Kidney (tissue), 22 donors: ENCODE measurements at places on chromosomes 7 and 10. TPM values are rescaled to one million over a fixed set of nuclear protein-coding genes. Genes with fewer than 3 reads are reported as not detected.

DNA sequence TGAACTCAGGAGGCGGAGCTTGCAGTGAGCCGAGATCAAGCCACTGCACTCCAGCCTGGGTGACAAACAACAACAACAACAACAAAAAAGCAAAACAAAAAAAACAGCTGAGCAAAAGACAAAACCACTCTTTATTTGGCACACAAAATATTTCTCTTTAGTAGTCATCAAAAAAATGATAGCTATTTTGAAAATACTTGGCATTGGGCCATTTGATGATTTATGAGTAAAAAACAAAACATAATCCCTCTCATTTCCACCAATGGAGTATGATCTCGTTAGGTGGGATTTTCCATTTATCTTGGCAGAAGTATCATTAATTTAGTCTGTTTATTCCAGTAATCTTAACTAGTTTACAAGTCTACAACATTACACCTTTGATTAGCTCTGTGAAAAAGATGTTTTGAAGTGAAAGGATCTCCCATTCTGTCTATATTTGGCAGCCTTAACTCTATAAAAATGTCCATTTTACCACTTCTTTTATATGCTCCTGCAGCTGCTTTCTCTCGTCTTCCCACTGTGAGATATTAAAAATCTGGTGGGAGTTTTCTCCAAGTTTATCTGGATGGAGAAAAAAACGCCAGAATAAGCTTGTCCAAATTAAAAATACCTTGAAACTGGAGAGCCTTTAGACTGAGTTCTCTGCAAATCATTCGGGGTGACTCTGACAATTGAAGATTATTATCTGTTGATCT lies 58.8 kb upstream of the AGMO start:
- DNase-seq, result no peak

DNA sequence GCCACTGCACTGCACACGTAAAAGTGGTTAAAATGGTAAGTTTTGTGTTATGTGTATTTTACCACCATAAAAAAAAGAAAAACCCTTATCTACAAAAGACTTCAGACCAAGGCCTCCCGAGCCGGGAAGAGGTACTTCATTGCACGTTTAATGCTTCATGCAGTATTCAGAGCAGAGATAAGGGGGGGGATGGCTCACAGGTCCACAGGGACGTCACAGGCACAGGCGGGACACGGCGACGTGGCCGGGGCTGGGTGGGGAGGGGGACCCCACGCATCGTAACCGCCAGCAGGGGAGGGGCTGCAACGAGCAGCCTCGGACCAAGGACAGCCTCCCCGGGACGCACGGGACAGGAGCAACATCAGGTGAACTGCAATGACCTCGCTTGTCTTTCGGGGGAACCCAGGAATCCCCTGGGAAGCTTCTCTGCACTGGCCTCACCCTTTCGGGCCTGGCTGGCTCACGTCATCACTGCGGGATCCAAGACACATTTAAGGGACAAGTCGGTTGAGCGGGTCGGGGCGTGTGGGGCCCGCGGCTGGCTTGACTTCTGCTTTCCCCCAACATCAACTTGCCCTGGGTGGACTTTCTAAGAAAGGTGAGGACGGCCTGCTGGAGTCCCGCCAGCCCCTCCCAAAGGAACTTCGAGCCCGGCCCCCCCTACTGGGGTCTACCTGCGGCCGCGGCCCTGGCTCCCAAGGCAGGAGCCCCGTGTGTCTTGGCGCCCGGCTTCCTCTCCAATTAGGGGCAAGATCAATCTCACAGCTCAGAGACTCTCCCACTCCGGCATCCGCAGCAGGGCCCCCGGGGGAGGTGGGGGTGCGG lies 29.6 kb upstream of the PDGFA start:
- DNase-seq, result peak; percentile 50

DNA sequence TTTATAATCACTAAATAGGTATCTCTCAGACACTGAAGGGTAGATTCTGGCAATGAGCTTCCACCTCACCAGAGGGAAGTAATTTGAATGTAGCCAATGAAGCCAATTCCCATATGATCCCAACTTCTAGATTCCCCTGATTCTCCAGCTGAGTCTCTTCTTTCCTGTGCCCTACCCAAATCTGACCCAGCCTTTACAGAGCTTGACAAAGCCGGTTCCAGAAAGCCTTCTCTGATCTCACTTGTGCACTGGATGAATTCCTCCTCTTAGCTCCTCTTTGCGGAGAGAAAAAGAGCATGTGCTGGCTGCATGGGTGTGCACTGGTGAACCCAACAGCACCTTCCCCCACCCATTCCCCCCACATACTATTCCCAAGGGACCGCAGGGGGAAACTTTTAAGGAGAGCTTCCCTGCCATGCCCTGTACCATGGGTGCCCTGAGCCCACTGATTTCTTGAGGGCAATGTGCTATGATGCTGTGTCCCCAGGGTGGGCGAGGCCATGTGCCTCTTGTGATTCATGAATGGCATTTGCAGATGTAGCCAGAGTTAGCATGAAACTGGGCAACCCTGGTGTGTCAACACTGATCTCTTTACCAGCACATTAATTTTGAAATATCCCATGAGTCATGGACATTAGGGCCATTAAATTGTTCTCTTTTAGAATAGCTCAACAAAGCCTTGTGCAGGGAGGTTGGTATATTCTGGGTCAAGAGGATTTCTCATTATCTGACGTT lies 50.4 kb upstream of the PLEKHA1 start:
- no peak for DNase-seq

DNA sequence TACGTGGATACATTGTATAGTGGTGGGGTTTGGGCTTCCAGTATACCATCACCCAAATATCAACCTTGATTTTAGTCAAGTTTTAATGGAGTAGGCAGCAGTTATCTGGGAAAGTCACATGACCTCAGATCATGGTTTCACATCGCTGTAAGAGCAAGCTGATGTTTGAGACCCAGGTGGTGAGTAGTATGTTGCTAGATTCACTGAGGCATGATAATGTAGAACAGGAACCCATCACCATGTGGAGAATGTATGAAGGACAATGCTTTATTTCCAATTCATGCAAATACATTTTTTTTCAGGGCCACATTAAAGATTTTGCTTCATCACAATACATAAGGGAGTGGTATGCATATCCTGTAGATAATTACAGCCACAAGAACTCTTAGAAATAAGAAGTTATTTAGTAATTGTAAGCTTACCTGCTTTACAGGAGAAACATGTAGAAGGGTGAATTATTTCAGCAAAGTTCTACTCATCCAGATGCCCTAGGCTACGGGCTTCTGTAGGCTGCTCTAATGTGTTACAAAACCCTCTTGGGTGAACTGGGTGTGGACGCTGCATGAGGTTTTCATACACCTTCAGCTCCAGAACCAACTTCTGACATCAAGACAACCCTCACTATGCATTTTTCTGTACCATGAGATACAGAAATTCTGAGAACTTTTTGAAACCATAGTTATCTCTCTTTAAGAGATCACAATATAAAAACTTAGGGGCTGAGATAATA lies 27.6 kb upstream of the LAMB4 start:
- no peak for DNase-seq

DNA sequence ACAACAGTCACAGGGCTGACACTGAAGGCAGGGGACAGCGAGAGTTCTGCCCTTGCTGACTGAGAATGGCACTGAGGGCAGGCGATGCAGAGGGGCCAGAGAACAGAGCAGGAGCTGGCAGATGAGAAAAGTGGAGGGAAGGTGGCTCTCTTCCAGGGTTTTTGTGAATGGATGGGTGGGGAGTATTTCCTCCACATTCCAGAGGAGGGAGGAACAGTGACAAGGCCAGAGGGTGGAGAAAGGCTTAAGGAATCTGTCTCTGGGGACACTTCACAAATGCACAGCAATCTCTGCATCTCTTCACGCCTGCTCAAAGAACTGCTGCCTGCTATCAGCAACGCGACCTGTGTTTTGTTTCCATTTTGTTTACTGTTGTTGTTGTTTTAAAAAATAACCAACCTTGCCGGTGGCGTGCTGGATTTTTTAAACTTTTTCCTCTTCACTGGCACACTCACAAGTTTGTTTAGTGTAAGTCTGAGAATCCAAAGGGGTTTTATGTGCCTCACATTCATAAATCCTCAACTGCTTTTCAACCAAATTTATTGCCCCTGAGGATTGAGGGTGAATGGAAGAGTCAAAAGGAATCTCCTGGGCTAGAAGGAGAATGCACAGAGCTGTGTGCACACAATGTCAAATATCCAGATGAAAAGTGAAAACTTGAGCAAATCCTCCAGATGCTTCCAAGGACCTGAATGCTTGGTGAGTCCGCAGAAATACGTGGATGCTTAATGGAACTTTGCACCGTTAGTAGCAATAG lies 129.3 kb downstream of the GLI3 start:
- DNase-seq, result peak; percentile 63

DNA sequence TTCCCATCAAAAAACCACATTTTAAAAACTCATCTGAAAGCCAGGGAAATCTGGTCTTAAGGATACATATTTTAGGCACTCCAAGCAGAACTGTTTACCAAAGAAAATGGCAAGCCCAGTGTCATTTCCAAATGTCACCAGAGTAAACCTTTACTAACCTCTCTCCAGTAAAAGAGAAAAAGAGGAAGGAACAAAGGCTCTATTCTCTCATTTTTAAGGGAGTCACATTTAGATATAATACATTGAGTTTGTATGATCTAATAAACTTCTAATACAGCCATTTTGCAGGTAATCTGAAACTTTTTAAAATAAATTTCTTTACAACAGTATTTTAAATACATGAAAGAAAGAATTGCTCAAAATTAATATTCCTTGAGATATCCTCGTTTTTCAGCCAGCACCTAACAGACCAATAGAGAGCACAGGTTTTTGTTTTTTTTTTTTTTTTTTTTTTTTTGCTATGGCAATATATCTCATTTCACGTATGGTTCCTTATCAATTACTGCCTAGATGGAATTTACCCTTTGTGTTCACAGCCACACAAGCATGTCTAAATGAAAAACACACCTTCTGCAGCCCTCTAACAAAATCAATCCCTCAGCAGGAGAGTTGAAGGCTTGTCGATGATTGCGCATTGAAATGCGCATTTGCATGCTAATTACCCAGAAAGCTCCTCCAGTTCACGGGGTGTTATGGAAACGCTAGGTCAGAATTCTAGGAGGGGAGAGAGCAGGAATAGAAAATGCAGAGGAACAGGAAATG lies 39.8 kb upstream of the MSRB2 start:
- DNase-seq, result no peak

- no peak for DNase-seq
These were observed 548.7 kb upstream of the GALNT17 start for GRCh38 chr7:70582927-70583895.

GRCh38 chr10:71216751-71217265 lies 4.4 kb downstream of the UNC5B start:
- DNase-seq, result no peak

GRCh38 chr7:22109761-22110160 lies 164.1 kb upstream of the CDCA7L start:
- no peak for DNase-seq

GRCh38 chr10:69728335-69728870 lies 73.3 kb upstream of the COL13A1 start:
- peak; percentile 12 for DNase-seq

GRCh38 chr10:9858816-9859215 lies 1158.9 kb upstream of the CELF2 start:
- no peak for DNase-seq

GRCh38 chr7:23336086-23336485 lies 36.9 kb downstream of the MALSU1 start:
- no peak for DNase-seq

- peak; percentile 80 for DNase-seq
These were observed 1.3 kb downstream of the TBC1D12 start for GRCh38 chr10:94403380-94404213.

DNA sequence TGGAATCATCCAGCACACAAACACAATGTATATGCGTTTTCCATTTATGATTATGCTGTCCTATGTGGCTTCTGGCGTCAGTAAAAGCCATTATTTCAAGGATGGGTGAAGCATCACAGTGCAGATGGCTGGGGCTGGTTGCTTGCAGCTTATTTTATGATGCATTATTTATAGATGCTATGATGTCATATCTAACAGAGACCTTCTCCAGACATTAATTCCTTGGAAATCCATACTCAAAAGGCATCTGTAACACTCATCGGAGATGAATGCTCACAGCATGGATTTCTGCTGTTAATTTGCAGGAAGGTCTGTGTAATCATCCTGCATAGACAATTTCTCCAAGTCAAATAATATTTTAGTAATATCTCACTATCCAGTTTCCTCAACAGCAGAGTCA lies 7.2 kb downstream of the RGS10 start:
- no peak for DNase-seq

- no peak for DNase-seq
These were observed 149.4 kb upstream of the NPS start for GRCh38 chr10:127399668-127400067.

- DNase-seq, result no peak
These were observed 193.4 kb upstream of the MBL2 start for GRCh38 chr10:52965938-52966401.

- DNase-seq, result no peak
These were observed 150.6 kb downstream of the CACNB2 start for GRCh38 chr10:18290651-18291313.

DNA sequence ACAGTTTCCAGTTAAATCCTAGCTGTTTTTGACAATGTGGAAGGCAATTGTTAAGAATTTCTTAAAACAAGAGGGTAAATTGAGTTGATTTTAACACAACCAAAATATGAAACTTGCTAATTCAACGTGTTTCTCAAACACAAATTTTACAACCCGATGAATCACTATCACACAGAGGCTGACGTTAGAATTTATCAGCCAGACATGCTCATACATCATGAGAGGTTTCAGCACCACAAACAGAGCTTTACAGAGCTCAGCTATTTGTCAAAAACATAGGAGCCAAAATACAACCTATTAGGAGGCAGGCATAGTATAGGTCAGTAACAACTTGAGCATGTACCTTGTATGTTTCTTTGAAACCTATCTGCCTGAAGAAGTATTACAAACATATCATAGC lies 36.1 kb downstream of the LRRN3 start:
- DNase-seq, result no peak

DNA sequence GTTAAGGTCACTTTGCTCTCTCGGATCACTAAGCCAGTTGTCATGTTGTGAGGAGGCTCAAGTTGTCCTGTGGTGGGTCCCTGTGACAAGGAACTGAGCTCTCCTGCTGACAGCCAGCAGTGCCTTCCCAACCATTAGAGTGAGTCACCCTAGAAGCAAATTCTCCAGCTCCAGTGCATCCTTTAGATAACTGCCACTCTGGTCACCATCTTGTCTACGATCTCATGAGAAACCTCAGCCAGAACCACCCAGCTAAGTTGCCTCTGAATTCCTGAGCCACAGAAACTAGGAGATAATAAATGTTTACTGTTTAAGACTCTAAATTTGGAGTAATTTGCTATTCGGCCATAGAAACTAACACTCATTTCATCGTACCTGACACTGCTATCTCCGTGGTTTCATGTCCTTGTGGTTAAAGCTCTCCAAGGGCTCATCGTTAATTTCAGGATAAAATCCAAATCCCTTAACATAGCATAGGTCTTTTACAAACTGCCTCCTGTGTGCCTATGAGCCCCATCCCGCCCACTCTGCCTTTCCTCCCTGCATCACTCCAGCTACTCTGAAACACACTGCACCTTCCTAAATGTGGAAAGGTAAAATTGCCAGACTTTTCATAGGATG lies 56.5 kb upstream of the WIPF3 start:
- no peak for DNase-seq

SEMA3E gene
- polyA plus RNA-seq, result 0.15 TPM

TDRD1 gene
- polyA plus RNA-seq, result not detected

CARD11 gene
- polyA plus RNA-seq, result 0.22 TPM

CTAGE4 gene
- polyA plus RNA-seq, result 4.2 TPM

ZPBP gene
- polyA plus RNA-seq, result not detected

MAT1A gene
- polyA plus RNA-seq, result 2.9 TPM

SPDYE9 gene
- polyA plus RNA-seq, result not detected

FAM25A gene
- not detected for polyA plus RNA-seq

OR13A1 gene
- polyA plus RNA-seq, result not detected
